Spinal cord (tissue), 10 donors: ENCODE measurements at places on chromosomes 4 and X. TPM values are rescaled to one million over a fixed set of nuclear protein-coding genes. Genes with fewer than 3 reads are reported as not detected.

Gene BBS12
- total RNA-seq, result 9.8 TPM

Gene CYBB
- 72.1 TPM for total RNA-seq

DNA sequence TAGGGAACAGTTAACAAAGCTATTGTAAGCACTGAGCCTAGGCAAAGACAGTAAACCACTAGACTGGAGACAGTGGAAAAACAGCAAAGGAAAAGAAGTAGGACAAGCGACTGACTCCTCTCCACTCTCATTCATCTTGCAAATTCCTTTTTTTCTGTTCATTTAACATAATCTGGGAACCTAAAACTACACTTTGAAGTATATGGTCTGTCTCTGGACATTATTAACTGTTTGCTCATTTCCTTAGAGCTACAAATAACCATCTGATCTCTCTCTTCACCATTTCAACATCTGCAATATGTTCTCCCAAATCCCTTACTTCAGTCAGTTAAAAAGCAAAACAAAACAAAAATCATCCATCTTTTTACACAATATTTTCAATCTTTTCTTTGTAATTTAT, 642 bp downstream of the HMGN5 start:
- no peaks in the 10 kb centered on the region for H3K36me3 ChIP-seq
- H3K27me3 ChIP-seq, result no peaks in the 10 kb centered on the region
- peak overlapping the region; percentile 73 for H3K27ac ChIP-seq

Gene SPANXA1
- not detected for total RNA-seq

DNA sequence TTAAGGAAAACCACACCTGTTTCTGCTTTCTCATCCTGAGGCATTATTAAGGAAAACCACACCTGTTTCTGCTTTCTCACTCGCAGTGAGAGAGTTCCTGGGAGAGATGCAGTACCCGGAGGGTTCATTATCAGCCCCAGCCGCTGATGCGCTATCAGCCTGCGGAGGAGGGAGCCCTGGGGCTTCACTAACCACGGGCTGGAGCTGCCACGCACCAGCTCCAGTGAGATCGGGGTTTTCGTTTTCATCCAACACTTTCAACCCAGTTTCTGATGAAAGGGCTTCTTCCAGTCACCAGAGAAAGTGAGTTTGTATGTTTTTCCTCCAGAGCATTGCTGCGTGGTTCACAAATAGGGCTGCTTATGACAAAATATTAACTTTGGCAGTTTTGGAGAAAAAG, 93.2 kb upstream of the PRKX start:
- H3K4me1 ChIP-seq, result no peaks in the 10 kb centered on the region
- peaks cover 15% of the 10 kb centered on the region for H3K27me3 ChIP-seq
- H3K4me3 ChIP-seq, result no peak overlapping the region
- no peak for DNase-seq
- H3K27ac ChIP-seq, result no peak overlapping the region
- H3K36me3 ChIP-seq, result no peaks in the 10 kb centered on the region

DNA sequence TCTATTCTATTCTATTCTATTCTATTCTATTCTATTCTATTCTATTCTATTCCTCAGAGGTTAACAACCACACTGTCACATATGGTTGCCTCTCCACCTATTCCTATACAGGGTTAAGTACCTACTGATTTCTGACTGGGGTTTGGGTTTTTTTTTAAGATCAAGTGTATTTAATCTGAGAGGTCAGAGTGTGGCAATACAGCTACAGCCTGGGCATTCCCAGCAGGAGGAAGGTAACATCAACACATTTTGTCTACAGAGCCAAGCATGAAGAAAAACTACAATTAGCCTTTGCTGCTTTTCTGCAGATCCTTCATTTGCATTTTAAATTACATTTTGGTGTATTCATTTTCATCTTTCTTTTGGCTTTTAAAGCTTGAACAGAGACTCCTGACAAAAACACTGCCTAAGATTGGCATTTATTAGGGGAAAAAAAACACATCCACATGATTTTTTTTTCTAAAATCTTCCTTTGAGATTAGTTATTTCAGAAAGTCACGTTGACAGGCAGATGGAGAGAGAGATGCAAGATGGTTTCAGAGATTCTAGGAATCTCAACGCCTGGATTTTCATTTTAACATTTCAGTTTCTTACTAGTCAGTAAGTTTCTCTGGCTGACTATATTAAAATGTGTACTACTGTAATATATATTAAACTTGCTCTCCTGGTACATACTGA, 255.9 kb upstream of the TET2 start:
- H3K4me1 ChIP-seq, result no peaks in the 10 kb centered on the region
- H3K27me3 ChIP-seq, result no peaks in the 10 kb centered on the region
- no peak overlapping the region for H3K27ac ChIP-seq
- no peak for DNase-seq

DNA sequence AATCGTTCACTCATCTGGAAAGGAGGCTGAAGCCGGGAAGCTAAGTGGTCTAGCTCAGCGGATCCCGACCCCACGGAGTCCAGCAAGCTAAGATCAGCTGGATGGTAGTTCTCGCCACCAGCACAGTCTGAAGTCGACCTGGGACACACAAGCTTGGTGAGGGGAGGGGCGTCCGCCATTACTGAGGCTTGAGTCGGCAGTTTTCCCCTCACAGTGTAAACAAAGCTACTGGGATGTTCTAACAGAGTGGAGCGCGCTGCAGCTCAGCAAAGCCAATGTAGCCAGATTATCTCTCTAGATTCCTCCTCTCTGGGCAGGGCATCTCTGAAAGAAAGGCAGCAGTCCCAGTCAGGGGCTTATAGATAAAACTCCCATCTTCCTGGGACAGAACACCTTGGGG, 555.4 kb downstream of the BCOR start:
- DNase-seq, result no peak
- no peak overlapping the region for H3K27ac ChIP-seq
- no peak overlapping the region for H3K4me3 ChIP-seq

Gene NWD2
- 3.5 TPM for total RNA-seq

DNA sequence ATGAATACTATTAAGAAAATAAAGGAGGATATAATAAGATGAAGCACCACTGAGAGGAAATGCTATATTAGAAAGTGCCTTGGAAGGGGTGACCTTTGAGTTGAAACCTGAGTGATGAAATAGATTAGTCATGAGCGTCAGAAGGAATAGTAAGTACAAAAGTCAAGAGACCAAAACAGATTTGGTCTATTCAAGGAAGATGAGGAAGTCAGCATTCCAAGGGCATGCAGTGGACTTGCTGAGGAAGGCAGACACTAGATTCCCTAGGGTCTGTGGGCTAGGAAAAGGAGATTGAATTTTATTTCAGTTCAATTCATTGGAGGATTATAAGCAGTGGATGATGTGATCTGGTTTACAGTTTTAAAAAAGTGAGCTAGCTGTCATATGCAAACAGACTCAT, 73.0 kb upstream of the WDFY3 start:
- H3K27me3 ChIP-seq, result no peaks in the 10 kb centered on the region
- H3K4me3 ChIP-seq, result no peak overlapping the region
- H3K36me3 ChIP-seq, result no peaks in the 10 kb centered on the region
- H3K4me1 ChIP-seq, result no peaks in the 10 kb centered on the region
- no peak overlapping the region for H3K27ac ChIP-seq

Gene CCDC149
- 21.6 TPM for total RNA-seq

Gene NAP1L3
- total RNA-seq, result 160 TPM

- no peak for DNase-seq
- no peak overlapping the region for H3K27ac ChIP-seq
- no peaks in the 10 kb centered on the region for H3K4me1 ChIP-seq
Measured at GRCh38 chrX:66014556-66014955, 25.3 kb downstream of the VSIG4 start.

Gene SORCS2
- total RNA-seq, result 9.4 TPM

DNA sequence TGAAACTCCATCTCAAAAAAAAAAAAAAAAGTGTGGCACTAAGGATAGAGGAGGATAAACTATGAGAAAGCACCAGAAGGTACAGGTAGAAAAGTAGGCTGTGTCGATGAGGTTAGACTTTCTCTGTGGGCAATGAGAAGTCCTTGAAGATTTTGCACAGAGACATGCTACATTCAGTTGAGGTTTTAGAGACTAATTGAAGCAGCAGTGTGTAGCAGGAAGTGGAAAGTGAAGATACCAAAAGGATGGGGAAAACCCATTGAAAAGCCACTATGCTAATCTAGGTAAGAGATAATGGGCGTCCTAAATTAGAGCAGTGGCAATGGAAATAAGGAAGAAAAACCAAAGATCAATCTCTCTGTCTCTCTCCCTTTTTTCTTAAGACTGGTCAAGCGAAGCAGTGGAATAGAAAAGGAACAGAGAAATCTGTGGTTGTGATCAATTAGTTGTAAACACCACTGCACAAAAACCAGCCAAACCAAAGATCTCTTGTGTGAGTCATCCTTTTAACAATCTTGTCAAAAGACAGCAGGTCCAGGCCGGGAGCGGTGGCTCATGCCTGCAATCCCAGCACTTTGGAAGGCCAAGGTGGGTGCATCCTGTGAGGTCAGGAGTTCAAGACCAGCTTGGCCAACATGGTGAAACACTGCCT, 3.5 kb downstream of the SPINK2 start:
- H3K27me3 ChIP-seq, result peaks cover 20% of the 10 kb centered on the region
- no peak overlapping the region for H3K27ac ChIP-seq
- no peak for DNase-seq
- no peaks in the 10 kb centered on the region for H3K36me3 ChIP-seq

- no peaks in the 10 kb centered on the region for H3K4me1 ChIP-seq
- no peaks in the 10 kb centered on the region for H3K36me3 ChIP-seq
- H3K4me3 ChIP-seq, result no peak overlapping the region
- no peak overlapping the region for H3K27ac ChIP-seq
- no peaks in the 10 kb centered on the region for H3K27me3 ChIP-seq
- no peak for DNase-seq
Measured at GRCh38 chrX:27903960-27904359, 77.3 kb downstream of the DCAF8L1 start.

Gene HSFX4
- not detected for total RNA-seq

- no peaks in the 10 kb centered on the region for H3K36me3 ChIP-seq
- no peaks in the 10 kb centered on the region for H3K27me3 ChIP-seq
- no peak overlapping the region for H3K4me3 ChIP-seq
- H3K4me1 ChIP-seq, result no peaks in the 10 kb centered on the region
- H3K27ac ChIP-seq, result no peak overlapping the region
Measured at GRCh38 chr4:69876071-69876470, 16.1 kb upstream of the SULT1E1 start.

DNA sequence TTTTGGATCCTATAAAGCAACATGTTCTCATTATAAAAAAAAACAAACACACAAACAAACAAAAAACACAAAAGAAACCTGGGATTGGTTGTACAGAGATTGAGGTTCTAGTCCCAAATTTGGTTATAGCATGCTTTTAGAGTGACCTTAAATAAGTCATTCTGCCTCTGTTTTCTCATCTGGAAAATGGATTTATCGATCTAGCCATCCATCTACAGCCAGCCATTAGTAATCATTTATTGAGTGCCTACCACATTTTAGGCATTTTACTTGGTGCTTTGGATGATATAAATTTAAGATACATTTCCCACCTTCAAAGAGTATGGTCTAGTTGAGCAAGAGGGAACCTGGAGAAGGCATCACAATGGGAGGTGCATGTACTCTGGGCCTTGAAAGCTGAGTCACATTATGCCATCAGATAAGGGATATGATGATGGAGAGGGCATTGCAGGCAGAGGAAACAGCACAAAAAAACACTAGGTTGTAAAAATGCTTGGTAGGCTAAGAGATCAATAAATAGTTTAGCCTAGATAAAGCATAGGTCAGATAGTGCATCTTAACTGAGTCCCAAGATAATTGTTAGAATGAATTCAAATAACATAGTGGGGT, 91.4 kb downstream of the HEPH start:
- DNase-seq, result no peak
- no peak overlapping the region for H3K4me3 ChIP-seq
- no peak overlapping the region for H3K27ac ChIP-seq
- no peaks in the 10 kb centered on the region for H3K27me3 ChIP-seq
- no peaks in the 10 kb centered on the region for H3K4me1 ChIP-seq
- no peaks in the 10 kb centered on the region for H3K36me3 ChIP-seq

Gene ZCCHC12
- total RNA-seq, result 20.1 TPM

Gene IGBP1
- total RNA-seq, result 65.2 TPM

DNA sequence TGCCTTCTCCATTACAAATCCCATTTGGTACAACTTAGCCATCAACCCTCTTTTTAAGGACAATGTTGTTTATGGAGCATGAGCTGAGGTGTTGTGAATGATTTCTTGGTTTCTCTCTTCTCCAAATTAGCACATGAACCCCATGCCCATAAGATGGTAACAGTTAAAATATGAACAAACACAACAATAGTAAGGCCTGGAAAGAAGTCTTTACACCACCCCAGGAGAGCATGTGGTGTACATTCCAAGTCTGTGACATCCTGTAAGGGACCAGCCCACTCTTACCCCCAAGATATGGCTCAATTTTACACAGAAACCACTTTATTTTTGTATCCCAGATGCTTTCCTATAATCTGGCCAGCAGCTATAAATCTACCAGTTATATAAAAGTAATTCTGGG, 226.1 kb downstream of the COX18 start:
- H3K27ac ChIP-seq, result no peak overlapping the region
- no peaks in the 10 kb centered on the region for H3K27me3 ChIP-seq
- DNase-seq, result no peak
- H3K36me3 ChIP-seq, result no peaks in the 10 kb centered on the region

Gene FAM193A
- 23.3 TPM for total RNA-seq

Gene QRFPR
- total RNA-seq, result 4.4 TPM

- H3K27ac ChIP-seq, result no peak overlapping the region
- no peaks in the 10 kb centered on the region for H3K27me3 ChIP-seq
- no peaks in the 10 kb centered on the region for H3K36me3 ChIP-seq
- no peak for DNase-seq
Measured at GRCh38 chr4:188455062-188455752, 316.0 kb downstream of the TRIML1 start.

DNA sequence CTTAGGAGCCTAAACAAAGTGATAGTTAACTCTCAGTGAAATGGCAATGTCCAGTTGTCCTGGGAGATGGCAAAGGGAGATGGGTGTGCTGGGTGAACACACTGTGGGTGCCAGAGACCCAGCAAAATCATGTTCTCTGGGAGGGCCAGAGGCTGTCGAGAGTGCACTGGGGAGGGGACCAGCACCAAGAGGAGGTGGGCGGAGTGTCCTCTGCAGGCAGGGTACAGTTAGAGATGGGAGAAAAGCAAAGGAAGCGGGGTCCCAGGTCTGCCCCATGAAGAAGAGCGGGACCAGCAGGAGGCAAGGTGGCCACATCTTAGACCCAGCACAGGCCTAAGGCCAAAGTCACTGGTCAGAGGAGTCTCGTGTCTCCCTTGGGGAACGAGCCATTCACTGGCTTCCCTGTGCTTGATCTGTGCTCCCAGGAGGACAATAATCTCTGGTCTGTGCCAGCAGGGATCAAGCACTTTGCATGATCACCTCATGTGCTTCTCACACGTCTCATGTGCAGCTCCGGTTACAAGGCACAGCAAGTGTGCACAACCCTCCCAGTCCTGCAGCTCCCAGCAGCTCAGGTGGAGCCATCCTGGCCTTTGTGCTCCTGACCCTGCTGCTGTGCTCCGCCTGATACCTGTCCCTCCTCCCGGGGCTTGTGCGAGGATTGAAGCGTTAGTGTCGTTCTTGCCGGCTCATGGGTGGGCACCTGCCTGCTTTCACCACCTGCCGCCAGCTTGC, 100.9 kb downstream of the FAM53A start:
- H3K27ac ChIP-seq, result no peak overlapping the region
- peaks cover 20% of the 10 kb centered on the region for H3K27me3 ChIP-seq
- no peak overlapping the region for H3K4me3 ChIP-seq
- no peak for DNase-seq

Gene TSPAN7
- total RNA-seq, result 185 TPM

GRCh38 chr4:88584471-88584900, 7.8 kb upstream of the HERC3 start:
- no peak for DNase-seq
- no peak overlapping the region for H3K4me3 ChIP-seq
- no peaks in the 10 kb centered on the region for H3K4me1 ChIP-seq

- no peak overlapping the region for H3K27ac ChIP-seq
- no peak overlapping the region for H3K4me3 ChIP-seq
- no peaks in the 10 kb centered on the region for H3K36me3 ChIP-seq
- H3K27me3 ChIP-seq, result no peaks in the 10 kb centered on the region
Measured at GRCh38 chr4:76087007-76087769, 12.7 kb downstream of the ART3 start.
